Activated CD4-positive, CD25-positive, alpha-beta regulatory T cell (primary cell): ENCODE measurements at places on chromosomes 1 and 21.

DNA sequence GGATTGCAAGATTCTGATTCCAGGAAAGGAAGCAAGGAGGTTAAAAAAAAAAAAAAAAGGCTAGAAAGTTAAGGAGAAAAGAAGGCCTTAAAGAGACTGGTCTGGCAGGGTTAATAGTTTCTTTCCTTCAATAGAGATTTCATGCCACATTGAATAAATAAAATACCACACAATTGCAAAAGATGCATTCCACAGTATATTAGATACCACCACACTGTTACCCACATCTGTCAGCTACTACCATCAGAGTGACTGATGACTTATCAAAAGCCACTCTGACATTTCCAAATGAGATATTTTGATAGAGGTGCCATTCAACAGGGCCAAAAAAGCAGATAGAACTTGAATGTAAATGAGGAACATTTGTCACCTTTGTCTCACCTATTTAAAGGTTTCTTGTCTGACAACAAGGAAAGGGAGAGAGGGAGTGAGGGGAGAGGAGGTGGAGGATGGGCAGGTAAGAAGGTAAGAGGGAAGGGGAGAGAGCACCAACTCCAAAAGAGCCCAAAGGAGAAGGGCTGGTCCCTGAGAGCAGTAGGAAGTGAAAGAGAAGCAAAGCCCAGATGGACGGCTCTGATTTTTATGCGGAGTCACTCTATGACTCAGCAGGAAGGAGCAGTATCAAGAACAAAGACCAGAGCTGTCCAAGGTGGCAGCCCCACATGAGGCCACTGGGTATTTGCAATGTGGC, 38.3 kb downstream of the LRRN2 start:
- no peak for DNase-seq

- no peak for DNase-seq
Measured at GRCh38 chr1:94807742-94808491, 12.2 kb upstream of the SLC44A3 start.

DNA sequence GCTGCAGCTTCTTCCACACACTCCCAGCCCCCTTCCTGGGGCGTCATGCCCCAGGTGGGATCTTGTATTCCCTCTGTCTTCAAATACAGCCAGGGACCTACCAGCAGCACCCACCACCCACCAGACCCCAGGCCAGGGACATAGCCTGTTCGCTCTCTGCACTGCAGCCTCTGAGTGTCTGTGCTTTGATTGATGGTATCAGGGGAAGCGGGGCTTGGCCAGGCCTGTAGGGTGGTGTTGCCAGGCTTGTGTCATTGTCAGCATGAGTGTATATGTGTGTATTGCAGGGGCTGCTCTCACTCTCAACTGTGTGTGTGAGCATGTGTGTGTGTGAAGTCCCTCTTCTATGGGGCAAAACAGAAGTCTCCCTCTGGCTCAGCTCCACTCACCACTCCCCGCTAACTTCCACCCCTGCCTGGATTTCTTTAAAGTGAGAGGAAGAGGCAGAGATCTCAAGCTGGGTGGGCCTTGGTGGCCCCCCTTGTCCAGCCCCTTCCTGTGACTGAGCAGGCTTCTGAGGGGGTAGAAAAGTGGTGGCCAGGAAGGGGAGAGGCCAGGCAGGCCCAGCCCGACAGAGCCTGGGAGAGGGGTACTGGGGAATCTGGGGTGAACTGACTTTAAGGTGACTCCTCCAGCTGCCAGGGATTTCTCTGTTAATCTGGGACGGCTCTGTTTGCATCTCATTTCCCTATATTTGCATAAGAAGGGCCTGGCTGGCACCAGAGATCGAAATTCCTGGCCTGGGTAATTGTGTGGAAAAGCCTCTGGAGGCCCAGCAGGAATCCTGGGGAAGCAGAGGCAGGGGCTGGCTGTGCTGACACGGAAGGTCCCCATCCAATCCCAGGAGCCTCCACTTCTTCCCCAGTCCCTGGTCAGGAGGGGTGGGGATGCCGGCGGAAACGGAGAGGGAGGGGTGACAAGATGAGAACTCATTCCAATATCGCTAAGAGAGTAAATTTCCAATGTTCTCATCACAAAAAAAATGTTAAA, 18.6 kb upstream of the ADGRB2 start:
- DNase-seq, result no peak

GRCh38 chr1:213982289-213982671, 5.5 kb upstream of the PROX1 start:
- no peak for DNase-seq

DNA sequence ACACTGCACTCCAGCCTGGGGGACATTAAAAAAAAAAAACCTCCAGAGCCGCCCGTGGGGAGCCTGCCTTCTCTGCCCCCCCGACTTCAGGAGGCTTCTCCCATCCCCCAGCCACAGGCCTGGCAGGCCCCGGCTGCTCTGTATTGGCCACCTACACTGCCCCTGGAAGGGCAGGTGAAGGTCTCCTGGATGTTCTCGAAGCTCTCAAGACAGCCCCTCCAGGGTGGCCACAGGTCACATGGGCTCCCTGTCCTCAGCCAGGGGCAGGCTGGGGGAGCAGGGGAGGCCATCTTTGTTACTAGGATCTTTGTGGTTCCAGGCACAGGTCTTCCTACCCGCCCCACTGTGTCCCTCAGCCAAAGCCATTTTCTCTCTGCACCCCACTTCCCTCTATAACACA, 32.8 kb downstream of the PADI6 start:
- no peak for DNase-seq

DNA sequence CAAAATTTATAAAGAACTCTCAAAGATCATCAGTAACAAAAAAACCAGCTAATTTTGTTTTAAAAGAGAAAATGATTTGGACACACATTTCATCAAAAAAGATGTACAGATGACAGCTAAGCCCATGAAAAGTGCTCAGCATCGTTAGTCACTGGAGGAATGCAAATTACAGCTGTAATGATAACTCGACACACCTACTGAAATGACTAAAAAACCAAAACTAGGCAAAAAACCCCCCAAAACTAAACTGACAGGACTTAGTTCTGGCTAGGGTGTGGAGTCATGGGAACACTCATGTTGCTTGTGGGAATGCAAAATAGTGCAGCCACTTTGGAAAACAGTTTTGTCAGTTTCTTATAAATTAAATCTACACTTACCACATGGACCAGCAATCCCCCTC, 59.5 kb downstream of the CNIH3 start:
- no peak for DNase-seq

DNA sequence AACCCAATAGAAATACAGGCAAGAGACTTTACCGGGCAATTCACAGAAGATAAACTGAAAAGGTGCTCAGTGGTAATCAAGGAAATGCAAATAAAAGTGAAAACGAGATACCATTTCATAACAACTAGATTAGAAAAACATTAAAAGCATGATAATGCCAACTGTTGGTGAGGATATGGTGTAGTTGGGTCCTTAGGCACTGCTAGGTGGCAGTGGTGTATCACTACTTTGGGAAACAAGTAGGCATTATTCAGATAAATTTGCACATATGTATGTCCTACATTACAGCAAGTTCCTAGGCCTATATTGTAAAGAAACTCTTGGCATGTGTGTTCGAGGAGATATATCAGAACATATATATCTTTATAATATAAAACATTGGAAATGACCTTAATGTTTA, 31.0 kb downstream of the AZIN2 start:
- DNase-seq, result no peak

- DNase-seq, result no peak
Measured at GRCh38 chr1:89980605-89981004, 14.3 kb upstream of the ZNF326 start.
